Kidney tubule cell (primary cell): ENCODE measurements at places on chromosomes 3 and 15.

- DNase-seq: peak; percentile 66
Measured at GRCh38 chr3:40086890-40087883, 222.3 kb upstream of the EIF1B start.

DNA sequence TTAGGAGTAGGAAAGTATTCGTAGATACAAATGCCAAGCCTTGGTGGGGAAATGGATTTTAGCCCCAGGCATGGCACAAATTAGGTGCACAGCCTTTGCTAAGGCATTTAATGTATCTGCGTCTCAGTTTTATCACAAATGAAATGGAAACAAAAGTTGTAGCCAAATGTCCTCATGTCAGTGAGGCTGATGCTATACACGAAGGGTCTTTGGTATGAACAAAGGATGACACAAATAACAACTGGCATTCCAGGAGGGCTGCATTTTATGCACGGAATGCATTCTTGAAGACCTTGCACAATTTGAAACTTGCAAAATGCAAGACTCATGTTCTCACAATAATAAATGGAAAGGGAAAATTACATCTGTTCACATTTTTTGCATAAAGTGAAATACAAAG lies 181.9 kb downstream of the SV2B start:
- DNase-seq: no peak

DNA sequence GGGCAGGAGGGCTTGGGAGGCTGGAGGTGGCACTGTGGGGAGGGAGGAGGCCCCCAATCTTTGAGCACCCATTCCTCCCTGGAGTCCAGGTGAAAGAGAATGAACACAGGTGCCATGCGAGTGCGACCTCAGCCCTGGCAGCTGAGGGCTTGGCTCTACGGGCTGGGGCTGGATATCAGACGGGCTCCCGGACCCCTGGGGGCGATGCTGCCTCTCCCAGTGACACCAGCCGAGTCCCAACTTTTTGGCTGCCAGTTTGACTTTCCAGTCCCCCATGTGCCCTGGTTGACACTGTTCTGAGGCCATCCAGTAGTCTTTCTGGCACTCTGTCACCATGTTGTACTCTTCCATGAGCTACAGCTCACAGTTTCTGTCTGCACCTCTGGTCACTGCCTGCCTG lies 1.2 kb downstream of the VILL start:
- no peak for DNase-seq

- no peak for DNase-seq
Measured at GRCh38 chr3:133874761-133875438, 20.8 kb downstream of the RAB6B start.

- peak; percentile 64 for DNase-seq
Measured at GRCh38 chr15:72968531-72968922, 83.7 kb upstream of the NEO1 start.

DNA sequence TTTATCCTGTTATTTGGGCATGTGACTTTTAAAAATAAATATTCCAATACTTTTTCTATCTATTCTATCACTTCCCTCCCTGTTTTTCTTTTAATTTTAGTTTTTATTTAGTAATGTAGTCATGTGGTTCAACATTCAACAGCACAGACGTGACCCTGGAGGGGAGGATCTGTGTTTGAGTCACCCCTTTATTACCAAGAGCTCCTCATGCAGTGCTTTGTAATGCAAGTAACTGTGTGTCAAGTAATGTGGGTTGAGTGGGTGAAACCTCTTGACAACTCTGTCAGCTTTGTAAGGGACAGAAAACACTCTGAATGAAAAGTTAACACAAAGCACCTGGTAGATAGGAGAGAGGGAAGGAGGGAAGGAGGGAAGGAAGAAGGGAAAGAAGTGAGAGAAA lies 89.7 kb upstream of the FGF12 start:
- peak; percentile 82 for DNase-seq

GRCh38 chr3:128532012-128532983 lies 39.3 kb upstream of the GATA2 start:
- no peak for DNase-seq

DNA sequence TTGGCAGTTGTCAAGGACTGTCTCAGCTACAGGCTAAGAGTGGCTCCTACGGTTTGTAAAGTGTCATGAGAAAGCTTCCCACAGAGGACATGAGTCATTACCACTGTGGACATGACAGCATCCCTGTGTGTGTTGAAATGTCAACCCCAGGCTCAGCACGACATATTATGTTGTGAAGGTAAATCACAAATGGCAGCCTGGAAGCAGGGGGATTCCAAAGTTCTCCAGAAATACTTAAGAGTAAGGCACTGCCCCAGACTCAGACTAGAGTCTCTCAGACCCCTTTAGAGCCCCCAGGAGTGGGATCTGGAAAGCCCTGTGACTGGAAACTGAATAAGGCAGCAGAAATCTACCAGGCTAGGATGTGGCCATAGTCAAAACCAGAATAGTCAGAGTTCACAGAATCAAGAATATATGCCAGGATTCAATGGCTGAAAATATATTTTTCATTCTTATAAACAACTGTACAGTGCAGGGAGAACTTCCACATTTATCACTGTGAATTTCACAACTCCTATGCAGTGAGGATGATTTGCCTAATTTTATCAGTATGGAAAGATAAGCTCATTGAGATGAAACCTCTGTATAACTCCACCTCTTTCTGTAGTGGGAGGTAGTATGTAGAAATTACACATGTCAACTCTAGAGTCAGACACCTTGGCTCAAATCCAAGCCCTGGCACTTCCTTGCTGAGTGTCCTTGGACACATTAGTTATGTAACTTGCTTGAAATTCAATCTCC lies 237.1 kb upstream of the CFAP20DC start:
- DNase-seq: peak; percentile 77

DNA sequence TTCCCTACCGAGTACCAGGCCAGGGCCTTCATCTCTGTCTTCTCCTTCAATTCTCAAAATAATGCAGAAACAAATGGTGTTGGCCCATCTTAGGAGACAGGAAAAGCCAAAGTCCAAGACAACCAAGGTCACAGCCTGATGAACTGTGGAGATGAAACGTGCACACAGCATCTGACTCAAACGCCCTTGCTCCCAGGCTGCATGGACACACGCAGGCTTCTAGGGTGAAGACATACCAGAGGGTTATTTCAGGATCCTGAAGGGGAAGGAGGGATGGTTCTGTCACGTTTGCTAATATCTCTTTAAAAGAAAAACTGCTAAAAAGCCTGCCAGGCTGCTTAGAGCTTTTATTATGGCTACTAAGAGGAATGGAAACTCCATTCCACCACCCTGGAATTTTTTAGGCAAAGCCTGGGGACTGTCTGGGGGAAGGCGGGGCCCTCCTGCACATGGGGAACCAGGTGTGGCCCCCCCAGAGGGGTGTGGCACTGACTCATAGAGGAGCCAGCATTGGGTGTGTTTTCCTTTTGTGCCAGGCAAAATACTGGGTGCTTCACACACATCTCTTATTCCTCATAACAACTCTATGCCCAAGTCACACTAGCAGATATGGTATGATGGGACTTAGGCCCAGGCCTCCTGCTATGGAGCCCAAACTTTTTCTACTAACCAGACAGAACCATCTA lies 62.9 kb downstream of the UMPS start:
- peak; percentile 29 for DNase-seq

DNA sequence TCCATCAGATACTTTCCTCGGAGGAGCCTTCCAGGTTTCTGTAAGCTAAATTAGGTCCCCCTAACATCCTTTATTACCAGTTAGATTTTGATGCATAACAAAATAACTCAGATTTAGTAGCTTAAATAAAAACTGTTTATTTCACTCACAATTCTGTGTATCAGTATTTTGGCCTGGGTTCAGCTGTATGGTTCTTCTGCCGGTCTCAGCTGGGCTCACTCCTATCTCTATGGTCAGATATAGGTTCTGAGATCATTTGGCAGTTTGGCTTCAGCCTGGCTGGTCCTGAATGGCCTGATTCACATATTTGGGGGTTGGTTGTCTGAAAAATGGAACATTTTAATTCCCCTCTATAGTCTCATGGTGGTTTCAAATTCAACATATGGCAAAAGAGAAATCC lies 1125.3 kb downstream of the TBL1XR1 start:
- no peak for DNase-seq

- DNase-seq: peak; percentile 69
Measured at GRCh38 chr3:127699416-127700300, 26.9 kb downstream of the ABTB1 start.

- no peak for DNase-seq
Measured at GRCh38 chr15:65410036-65410435, 12.7 kb downstream of the IGDCC4 start.

- peak; percentile 96 for DNase-seq
Measured at GRCh38 chr3:193831495-193832455, 238.8 kb downstream of the OPA1 start.

- peak; percentile 59 for DNase-seq
Measured at GRCh38 chr15:100878648-100879047, 983 bp upstream of the ALDH1A3 start.

DNA sequence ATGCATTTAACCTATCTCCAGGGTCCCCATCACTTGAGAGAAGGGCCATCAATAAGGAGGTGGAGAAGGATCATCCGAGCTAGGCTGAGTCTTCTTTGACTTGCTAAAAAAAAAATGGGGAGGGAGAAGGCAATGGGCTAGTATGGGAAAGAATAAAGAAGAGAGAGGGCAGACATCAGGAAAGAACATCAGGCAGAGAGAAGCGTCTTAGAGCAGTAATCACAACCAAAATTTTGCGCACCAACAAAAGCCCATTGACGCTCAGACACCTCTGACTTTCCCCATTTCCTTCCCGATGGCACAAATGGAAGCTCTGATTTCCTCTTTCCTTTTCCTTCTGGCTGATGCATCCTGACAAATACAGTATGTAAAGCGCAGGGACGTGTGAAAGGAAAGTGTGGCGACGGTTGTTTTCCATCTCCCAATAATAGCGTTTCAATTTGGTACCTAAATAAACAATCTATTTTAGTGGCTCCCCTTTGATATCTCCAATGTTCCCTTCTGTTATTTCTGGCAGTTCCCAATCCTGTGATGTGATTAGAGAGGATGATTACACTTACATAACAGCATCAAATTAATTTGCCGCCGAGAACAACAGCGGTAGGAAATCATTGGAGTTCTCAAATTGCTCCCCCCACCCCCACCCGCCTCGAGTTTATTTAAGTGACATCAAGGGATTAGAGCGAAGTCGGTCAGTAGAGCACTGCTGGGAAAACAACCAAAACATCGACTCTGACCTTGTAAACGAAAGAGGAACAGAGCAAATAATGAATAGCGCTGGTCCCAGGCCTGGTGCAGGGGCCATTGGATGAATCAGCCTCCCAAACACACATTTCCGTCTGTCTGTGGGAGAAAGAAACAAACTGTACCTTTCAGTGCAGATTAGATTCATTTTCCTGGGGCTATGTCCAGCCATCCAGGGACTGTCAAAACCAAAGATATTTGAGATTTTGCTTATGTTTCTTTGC lies 273.3 kb upstream of the ICE2 start:
- DNase-seq: peak; percentile 13

DNA sequence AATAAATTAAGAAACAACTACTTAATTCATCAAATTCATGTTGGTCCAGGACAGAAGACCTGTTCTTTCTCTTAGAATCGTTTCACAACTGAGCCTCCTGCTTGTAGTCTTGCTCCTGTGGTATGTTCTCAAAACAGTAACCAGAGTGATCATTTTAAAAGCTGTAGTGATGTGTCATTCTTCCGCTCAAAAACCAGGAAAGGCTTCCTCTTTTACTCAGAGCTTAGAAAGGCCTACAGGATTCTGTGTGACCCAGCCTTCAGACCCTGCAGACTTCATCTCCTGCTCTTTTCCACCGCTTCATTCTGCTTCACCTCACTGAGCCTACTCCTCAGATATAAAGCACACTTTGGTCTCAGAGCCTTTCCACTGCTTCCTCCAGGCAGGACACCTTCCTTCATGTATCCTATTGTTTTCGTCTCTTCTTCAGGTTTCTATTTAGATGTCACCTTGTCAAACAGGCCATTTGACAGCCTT lies 22.7 kb downstream of the ST6GAL1 start:
- peak; percentile 52 for DNase-seq

DNA sequence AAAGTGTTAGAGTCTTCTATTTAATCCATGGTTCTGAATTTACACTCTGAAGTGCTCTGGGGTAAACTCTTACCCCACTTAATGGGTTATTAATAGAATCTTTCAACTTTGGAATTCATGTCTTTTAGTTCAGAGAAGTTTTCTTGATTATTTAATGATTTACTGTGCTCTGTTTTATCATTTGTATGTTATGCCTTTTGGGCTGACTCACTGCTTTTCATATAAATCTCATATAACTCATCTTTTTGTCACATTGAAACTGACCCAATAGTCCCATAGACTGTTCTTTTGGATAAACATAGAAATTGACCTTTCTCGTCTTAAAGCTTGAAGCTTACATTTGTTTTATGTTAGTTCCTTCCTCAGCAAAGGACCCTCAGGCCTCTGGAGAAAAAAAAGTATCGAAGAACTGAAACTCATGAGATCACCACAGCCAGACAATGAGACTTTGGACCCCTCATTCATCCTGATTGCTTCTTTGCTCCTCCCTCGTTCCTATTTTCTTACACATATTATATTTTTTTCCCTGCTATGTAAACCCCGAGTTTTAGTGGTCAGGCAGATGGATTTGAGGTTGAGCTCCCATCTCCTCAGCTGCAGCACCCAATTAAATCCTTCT lies 229.1 kb upstream of the CBLB start:
- DNase-seq: no peak

- no peak for DNase-seq
Measured at GRCh38 chr15:68730976-68731897, 89.5 kb downstream of the ANP32A start.

- peak; percentile 27 for DNase-seq
Measured at GRCh38 chr3:23079976-23080375, 123.2 kb upstream of the UBE2E2 start.

DNA sequence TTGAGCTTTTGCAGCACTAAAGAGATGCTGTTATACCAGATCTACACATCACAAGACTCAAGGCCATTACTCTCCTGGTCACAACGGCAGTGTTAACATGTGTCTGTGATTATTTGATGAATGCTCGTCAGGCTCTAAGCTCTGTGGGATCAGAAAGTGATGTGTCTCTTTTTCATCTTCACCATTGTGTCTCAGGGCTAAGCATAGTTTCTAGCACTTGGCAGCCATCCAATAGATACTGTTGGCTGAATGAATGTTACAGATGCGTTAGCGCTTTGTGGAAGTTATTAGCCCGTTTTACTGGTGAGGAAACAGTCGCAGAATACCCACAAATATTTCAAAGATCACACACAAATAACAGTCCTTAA lies 1.2 kb upstream of the FAM81A start:
- DNase-seq: peak; percentile 23

DNA sequence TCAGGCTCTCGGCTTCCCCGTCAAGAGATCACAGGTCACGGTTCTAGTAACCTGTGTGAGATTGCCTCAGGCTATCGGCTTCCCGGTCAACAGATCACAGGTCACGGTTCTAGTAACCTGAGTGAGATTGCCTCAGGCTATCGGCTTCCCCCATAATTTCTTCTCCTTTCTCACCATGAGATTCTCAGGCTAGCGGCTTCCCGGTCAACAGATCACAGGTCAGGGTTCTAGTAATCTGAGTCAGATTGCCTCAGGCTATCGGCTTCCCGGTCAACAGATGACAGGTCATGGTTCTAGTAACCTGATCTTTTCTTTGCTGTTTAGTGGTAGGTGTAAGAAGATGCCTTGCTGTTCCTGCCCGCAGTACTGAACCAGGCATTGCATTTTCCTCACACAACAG lies 418.2 kb upstream of the ZNF717 start:
- peak; percentile 25 for DNase-seq
